HT1080 (cell line): ENCODE measurements at places on chromosomes 3 and 15.

DNA sequence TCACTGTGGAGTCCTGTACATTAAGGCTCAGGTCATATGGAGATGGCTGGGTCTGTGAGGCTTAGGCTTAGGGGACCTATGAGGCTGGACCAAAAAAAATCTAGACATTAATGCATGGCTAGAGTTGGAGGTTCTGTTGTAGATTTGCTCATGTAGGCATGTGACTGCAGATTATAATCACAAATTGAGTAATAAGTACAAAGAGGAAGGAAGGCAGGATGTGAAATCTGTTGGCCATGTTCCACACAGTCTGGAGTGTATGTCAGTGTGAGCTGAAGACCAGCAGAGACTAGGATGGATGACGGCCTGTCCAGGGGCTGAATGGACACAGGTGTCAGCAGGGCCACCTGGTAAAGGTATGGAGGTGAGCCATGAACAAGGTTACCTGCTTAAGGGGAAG, at the start of gene ST3GAL6:
Gene ST3GAL6 (plus strand): TSS at position 265 of the 400 bp plus-strand sequence. CDS start 5,101 bp downstream, outside the sequence.
- DNase-seq: peak; percentile 60

- no peak for DNase-seq
Observed at GRCh38 chr3:177878957-177879356, 657.3 kb upstream of the KCNMB2 start.

- DNase-seq: no peak
Observed at GRCh38 chr15:95019907-95020306, 788.5 kb downstream of the MCTP2 start.

GRCh38 chr3:50127251-50127691, 27.9 kb upstream of the SEMA3F start:
- no peak for DNase-seq

- DNase-seq: no peak
Observed at GRCh38 chr3:2114617-2115275, 16.1 kb downstream of the CNTN4 start.

DNA sequence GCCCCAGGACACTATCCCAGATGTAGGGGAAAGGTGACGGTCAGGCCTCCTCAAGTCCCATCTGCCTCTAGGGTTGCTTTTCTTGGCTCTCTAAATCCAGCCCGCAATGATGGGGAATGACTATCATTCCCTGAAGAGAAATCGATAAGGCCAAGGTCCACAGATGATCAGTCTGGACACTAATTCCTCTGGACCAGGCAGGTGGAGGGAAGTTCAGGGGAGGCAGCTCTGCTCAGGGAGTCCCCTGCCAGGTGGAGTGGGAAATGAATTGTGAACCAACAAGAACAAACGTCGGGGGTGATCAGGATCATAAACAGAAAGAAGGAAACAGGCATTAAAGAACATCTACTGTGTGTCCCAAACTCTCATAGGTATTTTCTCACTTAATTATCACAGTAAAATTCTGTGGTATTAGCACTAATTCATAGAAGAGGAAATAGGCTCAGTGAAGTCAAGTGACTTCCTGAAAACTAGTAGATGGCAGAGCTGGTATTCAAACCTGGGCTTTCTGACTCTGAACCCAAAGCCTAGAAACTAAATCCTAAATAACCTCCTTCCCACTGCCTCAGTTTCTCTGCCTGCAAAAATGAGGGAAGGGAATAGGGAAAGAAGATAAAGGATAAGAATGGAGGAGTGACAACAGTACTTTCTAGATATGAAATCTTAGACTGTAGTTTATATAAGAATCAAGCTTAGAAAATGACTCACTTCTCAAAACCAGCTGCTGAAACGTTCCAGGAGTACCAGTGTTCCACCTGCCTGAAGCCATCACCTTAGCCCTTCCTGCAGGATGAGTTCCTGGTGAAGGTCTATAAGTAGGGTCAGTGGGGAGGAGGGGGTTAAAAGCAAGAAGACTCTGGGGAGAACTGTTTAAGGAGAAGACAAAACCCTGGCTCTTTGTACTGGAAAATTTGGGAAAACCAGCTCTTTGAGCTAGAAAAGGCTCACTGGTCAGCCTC, 7.5 kb downstream of the BMF start:
- no peak for DNase-seq

DNA sequence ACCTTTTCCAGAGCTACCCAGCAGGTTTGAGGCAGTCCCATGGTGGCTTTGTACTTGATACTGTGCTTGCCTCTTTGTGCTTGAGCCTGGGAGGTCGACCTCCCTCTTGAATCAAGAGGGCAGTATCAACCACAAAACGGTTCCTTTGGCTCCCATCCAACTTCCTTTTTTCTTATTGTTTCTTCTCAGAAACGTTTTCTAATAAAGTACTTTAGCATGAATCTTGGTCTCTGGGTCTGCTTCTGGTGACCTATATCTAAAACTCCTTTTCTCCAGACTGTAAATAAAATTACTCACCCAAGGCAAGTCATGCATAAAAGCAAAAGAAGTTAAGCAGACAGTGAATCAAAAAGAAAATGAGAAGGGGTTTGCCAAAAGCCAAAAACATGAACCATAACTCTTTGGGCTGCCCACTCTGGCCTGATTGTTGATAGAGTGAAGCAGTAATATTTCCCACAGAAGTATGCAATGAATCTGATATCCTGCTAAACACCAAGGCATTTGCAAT, 112.2 kb upstream of the SLC4A7 start:
- DNase-seq: peak; percentile 16

GRCh38 chr15:101556273-101556672, 66.8 kb upstream of the PCSK6 start:
- DNase-seq: no peak

DNA sequence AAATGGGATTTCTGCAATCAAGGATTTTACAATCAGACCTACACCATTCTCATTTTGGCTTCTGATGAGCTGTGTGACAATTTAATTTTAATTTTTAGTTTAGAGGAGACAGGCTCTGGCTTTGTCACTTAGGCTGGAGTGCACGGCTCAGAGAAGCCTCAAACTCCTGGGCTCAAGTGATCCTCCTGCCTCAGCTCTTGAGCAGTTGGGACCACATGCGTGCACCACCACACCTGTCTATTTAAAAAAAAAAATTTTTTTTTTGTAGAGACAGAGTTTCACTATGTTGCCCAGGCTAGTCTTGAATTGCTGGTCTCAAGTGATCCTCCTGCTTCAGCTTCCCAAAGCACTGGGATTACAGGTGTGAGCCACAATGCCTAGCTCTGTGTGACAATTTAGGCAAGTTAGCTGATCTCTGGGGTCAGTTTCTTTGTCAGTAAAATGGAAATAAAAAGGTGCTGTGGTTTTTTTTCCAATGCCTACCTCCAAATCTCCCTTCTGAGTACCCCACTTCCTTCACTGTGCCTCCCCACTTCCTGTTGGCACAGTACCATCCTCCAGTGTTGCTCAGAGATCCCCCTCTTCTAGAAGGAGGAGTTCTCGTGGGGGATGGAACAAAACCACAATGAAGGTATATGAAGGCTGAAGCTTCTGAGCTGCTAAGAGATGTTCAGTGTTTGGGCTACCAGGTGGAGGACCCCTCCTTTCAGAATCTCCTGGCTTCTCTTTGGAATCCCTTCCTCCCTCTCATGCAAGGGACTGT, 54.1 kb upstream of the GSK3B start:
- DNase-seq: no peak

DNA sequence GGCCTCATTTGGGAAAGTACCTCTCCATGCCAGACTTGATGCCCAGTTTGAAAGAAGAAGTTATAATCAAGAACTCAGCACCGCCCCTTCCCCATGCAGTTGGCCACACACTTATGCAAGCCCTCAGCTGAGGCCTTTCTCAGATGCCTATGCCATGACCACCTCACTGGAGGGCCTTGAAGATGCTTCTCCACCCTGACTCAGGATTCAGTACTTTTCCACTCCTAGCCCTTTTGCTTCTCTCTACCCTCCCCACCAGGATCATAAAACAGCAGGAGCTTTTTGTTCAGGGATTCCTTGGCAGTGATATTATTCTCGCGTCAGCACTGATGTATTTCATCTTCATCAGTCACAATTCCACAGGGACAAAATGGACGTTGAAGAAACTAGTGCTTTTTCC, 313.5 kb downstream of the PYDC2 start:
- peak; percentile 97 for DNase-seq

GRCh38 chr3:49602877-49603411, 48.7 kb downstream of the BSN start:
- peak; percentile 53 for DNase-seq

DNA sequence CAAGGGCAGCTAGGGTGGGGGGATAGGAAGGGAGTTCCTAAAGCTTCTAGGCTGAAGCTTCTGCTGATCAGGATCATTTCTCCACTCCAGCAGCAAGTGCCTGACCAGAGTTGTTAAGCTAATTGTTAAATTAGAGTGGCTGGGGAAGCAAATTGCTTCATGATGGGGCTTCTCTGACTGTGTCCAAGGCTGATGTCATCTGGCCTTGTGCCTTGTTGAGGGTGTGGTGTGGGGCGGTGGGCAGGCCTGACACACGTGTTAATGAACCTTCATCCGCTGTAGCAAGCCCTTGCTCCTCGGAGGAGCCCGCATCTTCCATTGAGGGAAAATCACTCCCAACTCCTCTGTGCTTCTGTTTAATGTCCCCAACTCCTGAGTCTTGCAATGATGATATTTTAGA, 84.3 kb upstream of the ROPN1 start:
- no peak for DNase-seq

DNA sequence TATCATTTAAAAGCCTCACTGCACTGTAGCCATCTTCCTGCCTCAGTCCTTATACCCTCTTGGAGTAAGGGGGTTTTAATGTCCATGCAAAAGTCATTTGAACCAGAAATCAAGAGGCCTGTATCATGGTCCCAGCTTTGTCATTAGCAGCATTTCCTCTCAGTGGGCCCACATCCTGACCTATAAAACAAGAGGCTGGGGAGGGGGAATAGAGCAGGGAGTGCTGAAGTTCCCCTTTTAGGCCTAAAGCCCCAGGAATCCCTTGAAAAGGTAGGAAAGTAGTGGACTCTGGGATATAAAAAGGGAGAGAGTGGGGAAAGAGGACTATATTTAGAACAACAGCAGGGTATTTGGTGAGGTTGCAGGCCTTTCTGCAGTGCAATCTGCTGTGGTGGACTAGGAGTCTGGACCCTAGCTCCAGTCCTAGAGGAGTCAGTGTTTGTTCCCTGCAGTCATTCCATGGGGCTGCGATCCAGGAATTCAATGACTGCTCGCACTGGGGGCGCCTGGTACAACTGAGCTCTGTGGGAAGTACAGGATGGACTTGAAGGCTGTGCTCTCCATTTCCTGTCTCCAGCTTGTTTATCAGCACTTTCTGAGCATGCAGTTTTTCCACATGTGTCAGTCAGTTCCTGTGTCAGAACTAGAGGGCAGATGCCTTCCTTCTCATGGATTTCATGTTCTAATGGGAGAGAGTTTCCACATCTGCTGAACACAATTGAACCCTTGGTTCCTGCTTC, 46.8 kb downstream of the PDHB start:
- peak; percentile 80 for DNase-seq

DNA sequence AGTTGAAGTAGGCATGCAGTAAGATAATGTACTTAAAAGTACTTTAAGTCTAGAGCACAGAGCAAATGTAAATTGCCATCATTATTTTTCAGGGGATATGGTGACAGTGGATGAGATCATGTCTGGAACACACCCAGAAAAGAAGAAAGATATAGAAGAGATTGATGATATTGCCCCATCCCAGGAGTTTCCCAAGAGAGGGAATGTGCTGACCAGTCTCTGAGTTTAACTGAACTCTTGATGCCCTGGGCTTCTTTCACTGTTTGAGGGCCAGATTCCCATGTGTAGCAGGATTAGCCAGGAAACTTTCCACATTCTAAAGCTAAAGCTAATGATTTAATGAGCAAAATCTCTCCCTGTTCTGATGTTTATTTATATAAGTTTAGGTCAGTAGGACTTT, 366.8 kb upstream of the UMPS start:
- DNase-seq: peak; percentile 61

GRCh38 chr3:30518181-30518864, 88.1 kb upstream of the TGFBR2 start:
- DNase-seq: no peak

DNA sequence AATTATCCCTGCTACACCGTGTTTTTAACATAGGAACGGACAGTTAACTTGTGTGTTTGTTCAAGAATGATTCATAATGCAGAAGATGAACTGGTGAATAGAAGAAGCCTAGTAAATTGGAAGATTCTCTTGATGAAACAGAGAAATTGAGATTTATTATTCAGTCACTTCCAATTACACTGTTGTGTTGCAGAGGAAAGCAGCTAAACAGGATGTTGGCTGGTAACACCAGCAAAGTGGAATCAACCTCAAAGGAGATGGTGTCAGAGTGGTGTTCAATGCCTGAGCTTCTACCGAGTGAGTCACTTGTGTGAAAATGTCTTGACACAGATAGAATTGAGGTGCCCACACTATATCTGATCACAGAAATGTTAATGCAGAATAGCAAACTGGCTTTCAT, 399.6 kb downstream of the LPP start:
- peak; percentile 53 for DNase-seq

- DNase-seq: peak; percentile 13
Observed at GRCh38 chr15:95298729-95299128, 1031.8 kb upstream of the NR2F2 start.

GRCh38 chr15:101528917-101529299, 39.4 kb upstream of the PCSK6 start:
- DNase-seq: no peak

GRCh38 chr3:119463171-119464169, at the start of gene TMEM39A:
Gene TMEM39A (minus strand): TSS chr3:119463615. CDS start chr3:119462074, 1,541 bp downstream.
- peak; percentile 99 for DNase-seq

DNA sequence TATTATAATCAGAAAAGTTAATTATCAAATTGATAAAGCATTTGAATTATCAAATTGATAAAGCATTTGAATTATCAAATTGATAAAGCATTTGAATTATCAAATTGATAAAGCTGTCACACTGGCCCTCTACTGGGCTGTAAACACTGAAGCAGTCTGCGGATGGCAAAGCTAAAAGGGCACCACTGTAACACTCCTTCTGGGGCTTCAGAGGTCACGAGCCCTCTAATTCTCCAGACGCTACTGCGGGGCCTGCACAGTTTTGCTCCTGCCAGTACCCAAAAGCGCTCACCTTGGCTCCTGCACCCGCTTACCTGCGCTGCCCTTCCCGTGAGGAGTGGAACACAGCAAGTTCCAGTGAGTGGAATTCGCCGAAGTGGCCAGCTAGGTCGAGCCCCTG, 409.0 kb upstream of the KCNMB2 start:
- DNase-seq: no peak

DNA sequence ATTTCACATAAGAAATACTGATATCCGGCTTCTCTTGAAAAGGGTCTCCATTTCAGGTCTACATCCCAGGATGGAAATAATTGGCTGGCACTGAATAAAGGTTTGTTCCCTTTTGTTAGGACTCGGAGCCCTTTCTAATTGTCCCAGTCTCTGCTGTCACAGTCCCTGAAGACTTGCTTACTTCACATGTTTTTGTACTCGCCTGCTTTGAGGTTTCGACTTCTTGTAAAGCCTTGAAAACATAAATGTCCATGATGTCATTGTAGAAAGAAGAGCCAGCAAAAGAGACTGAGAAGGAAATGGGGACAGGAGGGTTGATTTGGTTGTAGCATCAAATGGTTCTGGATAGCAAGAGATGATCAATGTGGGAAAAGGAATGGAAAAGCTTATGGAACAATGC, 963.4 kb upstream of the SEMA6D start:
- no peak for DNase-seq
